Anterior cingulate cortex (tissue), 58 donors: ENCODE measurements at places on chromosomes 12 and 14.

DNA sequence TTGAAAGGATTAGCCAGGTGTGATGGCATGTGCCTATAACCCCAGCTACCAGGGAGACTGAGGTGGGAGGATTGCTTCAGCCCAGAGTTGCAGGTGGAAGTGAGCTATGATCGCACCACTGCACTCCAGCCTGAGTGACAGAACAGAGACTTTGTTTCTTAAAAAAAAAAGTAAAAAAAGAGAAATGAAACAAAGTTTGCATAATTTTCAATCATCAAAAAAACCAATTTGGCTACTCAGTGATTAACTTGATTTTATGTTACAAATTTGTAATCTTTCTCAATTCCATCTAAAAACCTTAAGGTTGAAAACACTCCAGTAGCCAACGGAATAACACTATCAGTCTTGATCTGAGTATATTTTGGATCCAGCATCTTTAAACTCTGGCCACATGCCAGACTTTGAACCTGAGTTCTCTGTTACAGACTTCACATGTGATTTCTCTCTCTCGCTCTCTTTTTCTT, 12.6 kb upstream of the DENND5B start:
- DNase-seq, result no peak

DNA sequence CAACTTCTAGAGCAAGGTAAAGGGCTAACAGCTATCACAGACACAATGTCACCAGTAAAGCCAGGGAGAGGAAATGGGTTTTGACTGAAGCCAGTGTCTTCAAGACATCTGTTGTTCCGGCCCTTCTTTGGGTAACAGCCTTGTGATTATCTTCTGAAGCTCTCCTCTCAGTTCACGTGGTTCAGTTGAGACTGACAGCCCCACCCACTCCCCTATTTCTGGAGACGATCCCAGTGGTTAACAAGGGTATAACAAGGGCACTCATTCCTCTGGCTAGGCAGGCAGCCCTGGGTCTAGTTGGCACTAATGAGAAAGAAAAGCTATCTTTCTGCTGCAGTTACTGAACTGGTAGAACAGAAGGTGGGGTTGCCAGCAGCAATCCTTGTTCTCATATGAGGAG, 6.9 kb downstream of the GNPTAB start:
- DNase-seq, result peak; percentile 11

DNA sequence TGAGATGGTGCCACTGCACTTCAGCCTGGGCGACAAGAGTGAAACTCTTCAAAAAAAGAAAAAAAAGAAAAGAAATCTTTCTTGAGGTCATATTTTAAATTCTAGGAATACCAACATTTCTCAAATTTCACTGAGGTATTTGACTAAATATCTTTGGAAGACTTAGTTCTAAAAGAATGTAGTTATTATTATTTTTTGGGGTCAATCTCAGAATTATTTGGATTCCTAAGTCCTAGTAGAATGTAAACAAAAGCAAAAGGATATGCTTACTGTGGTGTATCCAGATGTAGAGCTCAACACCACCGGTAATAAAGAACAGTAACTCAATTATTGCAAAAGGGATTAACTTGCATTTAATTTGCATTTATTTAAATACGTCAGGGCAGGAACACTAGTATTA, 25.0 kb downstream of the PRICKLE1 start:
- no peak for DNase-seq

DNA sequence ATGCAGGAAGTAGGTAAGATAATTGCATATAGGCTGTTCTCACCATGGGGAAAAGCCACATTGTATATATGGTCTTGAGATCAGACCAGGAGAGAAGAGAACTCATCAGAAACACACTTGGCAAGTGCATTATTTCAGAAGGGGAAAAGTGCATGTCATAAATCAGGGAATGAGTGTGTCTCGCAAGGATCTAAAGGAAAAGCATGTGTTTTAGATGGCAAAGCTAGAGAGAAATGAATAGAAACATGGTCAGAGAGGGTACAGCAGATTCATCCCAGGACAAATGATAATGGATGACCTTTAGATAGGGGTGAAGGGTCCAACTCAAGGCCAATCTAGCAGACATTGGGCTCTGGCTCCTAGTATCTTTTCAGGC, 230.2 kb upstream of the NAV3 start:
- DNase-seq, result no peak

DNA sequence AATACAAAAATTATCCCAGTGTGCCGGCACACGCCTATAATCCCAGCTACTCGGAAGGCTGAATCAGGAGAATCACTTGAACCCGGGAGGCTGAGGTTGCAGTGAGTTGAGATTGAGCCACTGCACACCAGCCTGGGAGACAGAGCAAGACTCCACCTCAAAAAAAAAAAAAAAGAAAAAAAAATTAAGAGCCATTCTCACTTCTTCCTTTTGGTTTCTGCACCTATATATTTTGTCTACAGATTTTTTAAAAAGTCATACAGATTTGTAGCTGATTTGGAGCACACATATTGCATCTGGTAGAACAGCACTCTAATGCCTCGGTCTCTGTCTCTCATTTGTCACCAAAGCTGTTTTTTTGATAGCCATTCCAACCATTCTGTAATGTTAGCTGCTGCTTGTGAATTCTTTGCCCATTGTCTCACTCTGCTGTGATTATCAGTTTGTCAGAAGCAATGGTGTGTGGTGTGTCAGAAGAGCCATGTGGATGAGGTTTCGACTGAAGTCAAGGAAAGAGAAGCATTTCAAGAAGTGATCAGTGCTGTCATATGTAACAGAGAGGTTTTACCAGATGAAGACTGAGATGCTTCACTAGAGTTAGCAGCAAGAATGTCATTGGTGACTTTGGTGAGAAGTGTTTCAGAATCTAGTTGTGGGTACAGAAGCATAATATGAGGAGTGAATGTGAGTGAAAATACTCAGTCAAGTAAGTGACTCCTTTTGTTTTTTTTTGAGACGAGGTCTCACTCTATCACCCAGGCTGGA, 8.7 kb upstream of the KTN1 start:
- no peak for DNase-seq

- DNase-seq, result no peak
These were observed 43.6 kb upstream of the PPP2R5C start for GRCh38 chr14:101717663-101718490.
